Renal cortical epithelial cell (primary cell): ENCODE measurements at places on chromosomes 3 and 15.

GRCh38 chr15:44804298-44805046, 68.1 kb downstream of the TRIM69 start:
- no peak for DNase-seq

- no peak for DNase-seq
These were observed 17.4 kb downstream of the PDIA5 start for GRCh38 chr3:123084192-123084591.

DNA sequence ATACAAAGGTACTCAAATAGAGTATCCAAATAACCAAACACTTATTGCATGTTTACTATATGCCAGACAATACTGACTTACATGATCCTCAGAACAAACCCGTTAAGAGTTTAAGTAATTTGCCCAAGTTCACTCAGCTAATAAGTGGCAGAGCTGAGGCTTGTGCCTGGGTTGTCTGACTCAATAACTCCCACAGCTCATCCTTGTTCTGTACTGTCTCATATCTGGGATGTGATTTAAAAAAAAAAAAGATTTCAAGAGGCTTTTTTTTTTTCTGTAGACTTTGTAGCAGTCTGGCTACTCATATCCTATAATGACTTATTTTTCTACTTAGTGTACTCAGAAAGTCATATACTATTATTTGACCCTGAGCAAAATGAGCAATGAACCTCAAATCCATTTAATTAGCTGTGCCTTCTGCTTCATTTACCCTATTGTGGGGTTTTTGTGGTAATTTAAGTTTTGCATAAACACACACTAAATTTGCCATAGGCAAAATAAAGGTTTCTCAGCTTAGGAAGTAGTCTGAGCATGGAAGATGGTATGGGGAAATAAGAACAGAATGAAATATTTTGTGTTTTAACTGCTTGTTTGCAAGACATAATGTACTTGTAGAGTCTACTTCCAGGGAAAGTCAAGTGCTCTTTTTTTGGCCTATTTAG, 3.1 kb downstream of the NSUN3 start:
- DNase-seq, result peak; percentile 30

GRCh38 chr15:42063122-42063848, 31.1 kb downstream of the PLA2G4D start:
- DNase-seq, result no peak

GRCh38 chr3:94935738-94936580, 873.1 kb downstream of the NSUN3 start:
- DNase-seq, result peak; percentile 32

DNA sequence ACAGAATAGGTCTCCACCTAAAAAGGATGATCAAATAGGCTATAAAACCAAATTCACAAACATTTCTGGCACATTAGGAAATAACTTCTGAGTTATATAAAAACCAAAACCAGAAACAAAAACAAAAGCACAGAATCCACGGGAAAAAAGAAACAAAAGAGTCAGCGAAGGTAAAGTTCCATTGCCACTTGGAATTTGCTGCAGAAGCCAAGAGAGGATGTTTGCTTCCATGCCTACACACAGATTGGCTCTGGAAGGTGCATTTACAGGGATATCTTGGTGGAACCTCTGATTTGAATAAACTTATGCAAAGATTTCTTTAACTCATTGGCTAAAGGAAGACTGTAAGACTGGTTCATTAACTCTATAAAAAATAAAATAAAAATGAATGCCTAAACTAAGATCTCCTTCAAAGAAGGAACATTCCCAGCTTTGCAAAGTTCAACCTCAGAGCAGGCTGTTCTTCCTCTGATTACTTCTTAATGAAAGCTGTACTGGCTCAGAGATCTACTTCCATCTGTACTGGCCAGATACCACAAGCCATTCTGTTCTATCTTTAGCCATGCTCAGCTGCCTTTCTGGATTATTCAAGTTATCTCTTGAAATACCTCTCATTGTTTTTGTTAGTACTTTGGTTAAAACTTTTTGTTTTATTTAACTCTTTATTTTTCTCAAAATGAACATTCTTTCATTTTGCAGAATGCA, 537.5 kb upstream of the CCDC54 start:
- DNase-seq, result peak; percentile 14

- peak; percentile 5 for DNase-seq
These were observed 49.5 kb downstream of the CEP63 start for GRCh38 chr3:134535186-134535970.

- peak; percentile 72 for DNase-seq
These were observed 3.0 kb downstream of the HEG1 start for GRCh38 chr3:125052624-125053303.

DNA sequence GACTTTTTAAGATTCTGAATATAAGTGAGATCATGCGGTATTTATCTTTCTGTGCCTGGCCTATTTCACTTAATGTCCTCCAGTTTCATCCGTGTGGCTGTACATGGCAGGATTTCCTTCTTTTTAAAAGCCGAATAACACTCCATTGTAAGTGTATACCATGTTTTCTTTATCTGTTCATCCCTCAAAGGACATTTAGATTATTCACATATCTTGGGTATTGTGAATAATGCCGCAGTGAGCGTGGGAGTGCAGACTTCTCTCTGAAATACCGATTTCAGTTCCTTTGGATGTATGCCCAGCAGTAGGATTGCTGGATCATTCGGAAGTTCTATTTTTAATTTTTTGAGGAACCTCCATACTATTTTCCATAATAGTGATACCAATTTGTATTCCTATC, 136.1 kb downstream of the APBA2 start:
- DNase-seq, result no peak

GRCh38 chr3:127786353-127787070, 35.8 kb downstream of the MGLL start:
- no peak for DNase-seq

GRCh38 chr3:20912406-20912805, 726.4 kb upstream of the SGO1 start:
- DNase-seq, result no peak

DNA sequence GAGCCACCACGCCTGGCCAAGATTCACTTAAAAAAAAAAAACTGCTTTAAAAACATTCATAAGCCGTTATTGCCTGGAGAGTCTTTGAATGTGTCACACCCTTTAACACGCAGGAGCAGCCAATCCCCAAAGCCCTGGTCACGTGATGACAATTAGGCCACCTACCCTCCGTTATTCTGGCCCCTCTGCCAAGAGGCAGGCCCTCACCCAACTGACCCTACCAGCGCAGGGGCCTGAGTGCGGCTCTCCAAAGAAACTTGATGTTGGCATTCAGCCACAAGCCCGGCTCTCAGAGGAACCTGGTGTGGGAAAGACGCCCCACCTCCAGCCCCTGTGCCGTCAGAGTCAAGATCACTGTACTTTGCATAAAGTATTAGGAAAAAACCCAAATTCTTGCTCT, 11.6 kb upstream of the MUC4 start:
- DNase-seq, result no peak

GRCh38 chr15:36932070-36932469, 168.3 kb downstream of the MEIS2 start:
- DNase-seq, result no peak

- DNase-seq, result no peak
These were observed 6.9 kb downstream of the TSC22D2 start for GRCh38 chr3:150414959-150415358.

- DNase-seq, result no peak
These were observed 210.9 kb downstream of the ZIC1 start for GRCh38 chr3:147619921-147620560.

- no peak for DNase-seq
These were observed 18.2 kb downstream of the IDH3A start for GRCh38 chr15:78167227-78167888.

DNA sequence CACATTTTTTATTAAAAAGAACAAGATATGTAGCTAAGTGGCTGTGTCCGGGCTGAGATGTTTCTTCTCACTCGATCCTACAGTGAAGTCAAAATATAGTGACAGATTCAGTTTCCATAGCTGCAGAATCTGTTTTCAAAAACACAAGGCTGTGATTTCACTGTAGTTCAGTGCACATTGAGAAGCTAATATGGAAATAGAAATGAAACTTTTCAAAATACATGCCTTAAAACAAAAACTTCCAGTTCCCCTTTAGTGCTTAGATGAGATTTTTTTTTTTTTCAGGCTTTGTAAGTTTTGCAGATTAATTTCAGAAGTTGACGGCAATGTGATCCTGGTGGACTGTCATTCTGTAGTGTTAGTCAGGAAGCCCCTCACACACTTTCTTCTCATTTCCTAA, 23.8 kb upstream of the TRAK1 start:
- no peak for DNase-seq
